WTC11 (cell line): ENCODE measurements at places on chromosomes 16 and 17. TPM values are rescaled to one million over a fixed set of nuclear protein-coding genes. Genes with fewer than 3 reads are reported as not detected.

DNA sequence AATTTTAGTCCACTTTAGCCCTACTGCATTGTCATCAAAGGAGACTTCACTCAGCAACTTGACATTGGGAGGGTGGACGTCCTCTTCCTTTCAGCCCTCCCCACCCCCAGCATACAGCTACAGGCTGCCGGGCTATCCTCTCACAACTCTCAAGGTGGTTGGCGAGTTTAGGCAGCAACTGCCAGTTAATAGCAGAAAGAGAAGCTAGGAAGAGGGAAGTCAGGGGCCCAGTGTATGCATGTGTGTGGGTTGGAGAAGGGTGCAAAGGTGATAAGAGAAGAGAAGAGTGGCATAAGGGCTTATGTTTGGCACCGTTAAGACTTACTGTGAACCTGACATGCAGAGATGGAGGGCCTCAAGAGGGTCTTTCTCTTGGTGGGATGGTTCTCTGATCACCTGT is 31.8 kb downstream of the CCL4 start:
- H3K27ac ChIP-seq = no peak overlapping the region
- no peaks in the 10 kb centered on the region for H3K36me3 ChIP-seq
- no peak overlapping the region for H3K4me3 ChIP-seq
- peaks cover 3% of the 10 kb centered on the region; the same call in 1 of the 2 replicates for H3K4me1 ChIP-seq
- no peak for DNase-seq

- DNase-seq = no peak
- H3K4me3 ChIP-seq = no peak overlapping the region
- H3K27ac ChIP-seq = no peak overlapping the region
- H3K4me1 ChIP-seq = peaks cover 47% of the 10 kb centered on the region
These were observed 147.7 kb upstream of the WSCD1 start for GRCh38 chr17:5922476-5922875.

- H3K27me3 ChIP-seq = no peaks in the 10 kb centered on the region
- H3K27ac ChIP-seq = no peak overlapping the region
- no peak overlapping the region for H3K4me3 ChIP-seq
- no peak for DNase-seq
These were observed 190.2 kb upstream of the ZNF469 start for GRCh38 chr16:88192601-88193000.

The ABCA8 gene
- total RNA-seq = 0.15 to 0.25 TPM (median 0.21 TPM) in 3 replicates

- no peak overlapping the region for H3K4me3 ChIP-seq
- H3K27me3 ChIP-seq = no peaks in the 10 kb centered on the region
- H3K4me1 ChIP-seq = peaks cover 39% of the 10 kb centered on the region
- no peak overlapping the region for H3K27ac ChIP-seq
- peaks cover 8% of the 10 kb centered on the region for H3K36me3 ChIP-seq
- no peak for DNase-seq
These were observed 3.9 kb upstream of the MRPS23 start for GRCh38 chr17:57853695-57854094.

DNA sequence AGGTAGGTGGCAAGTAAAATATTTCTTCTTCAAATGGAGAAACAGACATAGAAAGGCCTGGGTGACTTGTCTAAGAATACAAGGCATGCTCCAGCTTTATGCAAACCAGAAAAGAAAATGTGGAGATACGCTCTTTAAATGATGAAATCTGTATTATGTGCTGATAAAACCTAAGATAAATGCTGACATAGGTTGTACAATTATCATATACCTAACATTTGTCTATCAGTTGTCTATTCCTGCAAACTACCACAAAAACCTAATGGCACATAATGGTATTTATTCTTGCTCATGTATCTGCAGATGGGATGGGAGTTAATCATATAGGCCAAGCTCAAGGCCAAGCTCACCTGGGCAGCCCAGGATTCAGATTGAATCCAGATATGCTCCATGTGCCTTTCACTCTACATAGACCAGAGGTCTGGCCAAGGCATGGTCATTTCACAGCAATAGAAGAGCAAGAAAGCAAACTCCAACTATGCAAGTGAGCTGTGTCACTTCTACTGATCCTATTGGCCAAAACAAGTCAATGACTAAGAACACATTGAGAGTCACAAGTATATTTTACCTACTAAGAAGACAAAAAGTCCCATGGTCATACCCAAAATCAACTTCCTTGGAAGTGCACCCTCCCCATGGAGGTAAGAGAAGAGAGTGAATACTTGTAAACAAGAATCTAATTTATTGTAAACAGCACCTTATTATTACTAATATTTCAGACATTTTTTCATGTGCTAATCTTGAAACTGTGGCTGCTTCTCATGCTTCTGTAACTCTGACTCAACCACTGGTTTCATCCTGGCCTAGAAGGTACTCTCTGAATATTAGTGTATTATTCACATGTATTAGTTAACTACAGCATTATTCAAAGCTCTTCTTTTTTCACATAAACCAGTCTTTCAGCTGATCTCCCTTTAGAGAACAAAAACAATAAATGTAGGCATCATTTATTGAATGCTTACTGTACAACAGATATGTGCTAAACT is 270.7 kb upstream of the SOX9 start:
- H3K27me3 ChIP-seq = no peaks in the 10 kb centered on the region
- no peak for DNase-seq
- H3K36me3 ChIP-seq = no peaks in the 10 kb centered on the region

The TVP23A gene
- 1.2 to 3.1 TPM (median 2.1 TPM) in 3 replicates for total RNA-seq

The CBX2 gene
- 78.1 to 85.5 TPM (median 78.7 TPM) in 3 replicates for total RNA-seq

The KRTAP2-2 gene
- not detected in 3 replicates for total RNA-seq

The SDR42E1 gene
- total RNA-seq = 0.05 to 0.07 TPM (median 0.05 TPM) in 3 replicates

The CTRB2 gene
- 5.8 to 11.8 TPM (median 6.8 TPM) in 3 replicates for total RNA-seq

The TAC4 gene
- total RNA-seq = not detected in 3 replicates

DNA sequence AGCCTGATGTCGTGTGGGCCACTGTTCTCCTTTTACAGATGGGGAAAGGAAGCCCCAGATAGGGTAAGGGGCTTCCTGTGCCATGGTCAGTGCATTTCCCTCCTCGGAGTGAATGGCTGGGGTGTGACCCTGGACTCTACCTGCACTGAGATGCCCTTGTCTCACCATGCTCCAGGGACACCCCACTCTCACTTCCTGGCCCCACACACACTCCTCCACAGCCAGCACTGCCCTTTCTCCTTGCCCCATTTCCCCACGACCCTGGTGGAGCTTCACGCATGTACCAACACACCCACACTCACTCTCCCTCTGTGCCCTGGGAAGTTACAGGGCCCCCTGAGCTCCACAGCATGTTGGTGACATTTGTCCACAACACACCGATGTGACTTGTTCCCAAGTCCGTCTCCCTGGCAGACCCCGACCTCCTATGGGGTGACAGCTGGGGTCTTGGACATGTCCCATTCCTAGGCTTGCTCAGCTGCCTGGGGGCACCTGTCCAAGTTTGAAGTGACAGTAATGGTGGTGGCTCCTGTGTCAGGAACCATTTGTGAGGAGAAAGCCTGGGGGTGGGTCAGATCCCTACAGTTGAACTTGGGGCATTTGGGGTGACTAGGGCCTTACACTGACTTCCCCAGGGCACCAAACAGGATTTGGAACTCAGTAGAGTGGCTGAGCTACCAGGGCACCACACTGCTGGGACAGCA is 47.4 kb downstream of the PECAM1 start:
- peaks cover 24% of the 10 kb centered on the region for H3K27me3 ChIP-seq
- no peaks in the 10 kb centered on the region for H3K36me3 ChIP-seq
- H3K4me3 ChIP-seq = no peak overlapping the region
- no peak overlapping the region for H3K27ac ChIP-seq
- DNase-seq = no peak

The CTF1 gene
- total RNA-seq = 1.4 to 1.9 TPM (median 1.6 TPM) in 3 replicates

DNA sequence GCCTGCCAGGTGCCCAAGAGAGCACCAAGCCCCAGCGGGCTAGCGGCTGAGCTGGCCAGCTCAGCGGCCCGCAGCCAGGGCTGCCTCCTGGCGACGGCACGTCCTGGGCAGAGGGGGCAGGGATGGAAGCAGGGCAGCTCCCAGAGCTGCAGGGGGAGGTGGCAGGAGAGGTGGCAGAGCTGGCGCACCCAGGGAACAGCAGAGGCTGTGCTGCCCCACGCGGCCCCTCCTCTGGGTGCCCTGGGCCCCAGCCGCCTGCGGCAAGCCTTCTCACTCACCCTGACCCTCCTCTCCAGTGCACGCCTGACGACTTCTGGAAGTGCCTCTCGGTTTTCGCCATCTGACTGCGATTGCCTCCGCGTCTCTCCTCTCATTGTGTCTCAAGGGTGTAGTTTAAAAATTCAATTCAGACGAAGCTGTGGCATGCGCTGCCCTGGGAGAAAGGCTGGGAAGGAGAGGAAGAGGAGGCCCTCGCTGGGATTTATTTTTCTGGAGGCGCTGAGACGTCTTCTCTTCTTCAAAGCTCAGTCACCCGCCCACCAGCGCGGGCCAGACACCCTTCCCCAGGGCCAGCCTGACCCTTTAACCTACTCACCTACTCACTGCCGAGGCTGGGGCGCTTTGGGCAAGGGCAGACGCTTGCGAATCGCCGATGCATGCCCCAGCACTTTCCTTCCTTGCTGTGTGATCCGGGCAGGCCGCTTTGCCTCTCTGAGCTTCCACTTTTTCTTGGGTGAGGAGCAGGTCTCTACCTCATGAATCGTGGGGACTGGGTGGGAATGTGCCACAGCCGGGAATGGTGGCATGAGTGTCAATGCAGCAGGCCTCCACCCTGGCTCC is 24.9 kb downstream of the GSE1 start:
- DNase-seq = no peak
- no peaks in the 10 kb centered on the region for H3K27me3 ChIP-seq
- H3K4me3 ChIP-seq = no peak overlapping the region
- H3K36me3 ChIP-seq = no peaks in the 10 kb centered on the region

The HYDIN gene
- total RNA-seq = 2.6 to 3.3 TPM (median 3.0 TPM) in 3 replicates

The ZNF785 gene
- total RNA-seq = 15.4 to 16.5 TPM (median 16.0 TPM) in 3 replicates

The SPATA22 gene
- total RNA-seq = not detected in 3 replicates

DNA sequence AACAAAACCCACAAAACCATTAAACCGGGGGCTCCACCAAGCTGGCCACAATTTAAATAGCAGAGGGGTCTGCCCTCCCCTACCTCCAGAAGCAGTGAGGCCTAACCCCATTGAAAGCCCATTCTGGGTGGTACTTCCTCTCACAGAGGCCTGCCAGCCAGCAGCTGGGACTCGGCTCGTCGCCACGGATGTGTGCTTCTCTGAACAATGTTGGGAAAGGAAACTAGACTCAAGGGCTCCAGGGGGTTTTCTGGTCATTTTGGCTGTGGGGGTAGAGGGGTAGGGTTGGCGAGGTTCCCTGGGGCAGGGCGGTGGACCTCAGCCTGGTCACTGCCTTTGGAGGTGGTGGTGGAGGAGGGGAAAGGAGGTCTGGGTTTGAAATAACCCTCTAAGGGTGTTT is 4.7 kb upstream of the PLCG2 start:
- no peak for DNase-seq
- H3K4me3 ChIP-seq = no peak overlapping the region
- no peak overlapping the region for H3K27ac ChIP-seq
- H3K27me3 ChIP-seq = peaks cover 36% of the 10 kb centered on the region
- H3K4me1 ChIP-seq = peaks cover 3% of the 10 kb centered on the region; the same call in 1 of the 2 replicates

DNA sequence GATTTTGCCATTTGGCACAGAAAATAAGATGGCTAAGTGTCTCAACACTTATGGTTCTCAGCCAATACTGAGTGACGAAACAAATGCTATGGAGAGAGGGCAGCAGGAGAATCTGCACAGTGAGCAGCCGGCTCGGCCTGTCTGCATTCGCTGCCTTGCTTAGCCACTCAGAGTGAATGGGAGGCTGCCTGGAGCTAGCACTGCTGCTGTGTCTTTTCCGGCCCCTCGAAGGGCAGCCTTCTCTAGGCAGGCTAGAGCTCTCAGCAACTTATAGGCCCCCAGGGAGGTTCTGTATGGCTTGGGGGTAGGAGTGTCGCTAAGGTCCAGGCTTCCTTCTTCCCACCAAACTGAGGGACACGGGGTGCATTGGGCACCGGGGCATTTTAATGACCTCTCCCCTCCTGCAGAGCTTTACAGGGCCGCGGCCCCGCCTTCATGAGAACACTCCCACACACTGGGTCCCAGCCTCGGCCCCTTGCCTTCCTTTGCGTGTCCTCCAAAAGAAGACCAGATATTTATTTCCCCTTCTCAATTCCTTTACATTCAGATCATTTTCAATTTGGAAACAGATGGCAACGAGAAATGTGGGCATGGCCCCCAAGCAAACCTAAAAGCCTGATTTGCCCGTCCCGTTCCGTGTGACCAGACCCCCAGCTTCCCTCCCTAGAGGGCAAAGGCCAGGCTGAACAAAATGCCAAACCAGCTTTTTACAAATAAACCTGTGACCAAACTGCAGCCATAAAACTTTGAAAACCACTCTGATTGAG is 670.9 kb downstream of the TOX3 start:
- peak; percentile 17 for DNase-seq
- H3K27ac ChIP-seq = no peak overlapping the region
- H3K4me1 ChIP-seq = peaks cover 53% of the 10 kb centered on the region
- no peak overlapping the region for H3K4me3 ChIP-seq

GRCh38 chr16:60304066-60304465 is 1570.0 kb upstream of the GOT2 start:
- H3K27me3 ChIP-seq = no peaks in the 10 kb centered on the region
- no peaks in the 10 kb centered on the region for H3K4me1 ChIP-seq
- DNase-seq = no peak
- H3K27ac ChIP-seq = no peak overlapping the region
- no peak overlapping the region for H3K4me3 ChIP-seq

DNA sequence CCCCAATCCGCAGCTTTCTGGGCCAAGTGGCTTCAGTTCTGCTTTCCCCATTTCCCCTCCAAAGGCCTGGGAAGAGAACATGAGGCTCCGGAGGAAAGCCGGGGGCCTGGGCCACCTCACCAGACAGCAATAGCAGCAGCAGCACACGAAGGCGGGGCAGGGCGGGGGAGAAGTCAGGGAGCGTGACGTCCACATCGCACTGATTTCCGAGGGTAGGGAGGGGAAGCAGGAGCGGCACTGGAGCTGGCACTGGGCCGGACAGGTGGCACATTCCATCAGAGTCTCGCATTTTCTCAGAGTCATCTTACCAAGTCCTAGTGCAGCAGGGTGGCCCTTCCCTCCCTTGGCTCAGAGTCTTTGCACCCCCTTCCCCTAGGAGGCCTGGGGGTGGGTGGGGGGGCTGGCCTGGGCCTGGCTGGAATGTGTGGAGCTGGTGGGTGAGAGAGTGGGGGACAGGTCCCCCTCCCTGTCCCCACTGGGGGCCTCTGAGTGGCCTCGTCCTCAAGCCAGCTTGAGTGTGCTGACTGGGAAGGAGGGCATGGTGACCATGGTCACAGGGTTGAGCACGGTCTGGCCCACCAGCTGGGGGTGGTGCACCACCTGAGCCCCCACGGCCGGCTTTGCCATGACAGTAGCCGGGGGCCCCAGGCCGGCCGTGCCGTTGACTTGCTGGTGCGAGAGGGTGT is 14.3 kb downstream of the MNT start:
- H3K36me3 ChIP-seq = peaks cover 3% of the 10 kb centered on the region; the same call in 1 of the 2 replicates
- H3K4me3 ChIP-seq = no peak overlapping the region
- peak overlapping the region; percentile 27; the same call in 1 of the 2 replicates for H3K27ac ChIP-seq
- DNase-seq = no peak

DNA sequence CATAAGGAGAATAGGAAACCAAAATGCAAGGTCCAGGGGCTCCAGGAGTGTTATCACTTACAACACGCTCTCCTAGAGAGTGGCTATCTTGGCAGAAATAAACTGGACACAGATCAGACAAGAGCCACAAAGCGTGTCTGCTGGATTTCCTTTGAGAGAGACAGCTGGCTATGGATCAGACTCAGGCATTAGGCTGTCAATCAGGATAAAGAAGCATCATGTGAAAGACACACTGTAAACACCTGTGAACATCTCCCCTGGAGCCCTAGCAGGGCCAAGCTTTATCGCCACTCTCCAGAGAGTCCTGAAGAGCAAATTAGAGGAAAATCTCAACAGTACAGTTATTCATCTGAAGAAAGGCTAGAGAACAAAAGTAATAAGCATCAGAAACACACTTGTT is 26.0 kb downstream of the SYCE1L start:
- DNase-seq = no peak
- H3K27me3 ChIP-seq = peaks cover 3% of the 10 kb centered on the region; the same call in 1 of the 2 replicates
- no peaks in the 10 kb centered on the region for H3K36me3 ChIP-seq
- H3K4me1 ChIP-seq = peaks cover 22% of the 10 kb centered on the region
- no peak overlapping the region for H3K27ac ChIP-seq
- H3K4me3 ChIP-seq = no peak overlapping the region
